ENCODE measurements at places on chromosomes 3 and 15.

DNA sequence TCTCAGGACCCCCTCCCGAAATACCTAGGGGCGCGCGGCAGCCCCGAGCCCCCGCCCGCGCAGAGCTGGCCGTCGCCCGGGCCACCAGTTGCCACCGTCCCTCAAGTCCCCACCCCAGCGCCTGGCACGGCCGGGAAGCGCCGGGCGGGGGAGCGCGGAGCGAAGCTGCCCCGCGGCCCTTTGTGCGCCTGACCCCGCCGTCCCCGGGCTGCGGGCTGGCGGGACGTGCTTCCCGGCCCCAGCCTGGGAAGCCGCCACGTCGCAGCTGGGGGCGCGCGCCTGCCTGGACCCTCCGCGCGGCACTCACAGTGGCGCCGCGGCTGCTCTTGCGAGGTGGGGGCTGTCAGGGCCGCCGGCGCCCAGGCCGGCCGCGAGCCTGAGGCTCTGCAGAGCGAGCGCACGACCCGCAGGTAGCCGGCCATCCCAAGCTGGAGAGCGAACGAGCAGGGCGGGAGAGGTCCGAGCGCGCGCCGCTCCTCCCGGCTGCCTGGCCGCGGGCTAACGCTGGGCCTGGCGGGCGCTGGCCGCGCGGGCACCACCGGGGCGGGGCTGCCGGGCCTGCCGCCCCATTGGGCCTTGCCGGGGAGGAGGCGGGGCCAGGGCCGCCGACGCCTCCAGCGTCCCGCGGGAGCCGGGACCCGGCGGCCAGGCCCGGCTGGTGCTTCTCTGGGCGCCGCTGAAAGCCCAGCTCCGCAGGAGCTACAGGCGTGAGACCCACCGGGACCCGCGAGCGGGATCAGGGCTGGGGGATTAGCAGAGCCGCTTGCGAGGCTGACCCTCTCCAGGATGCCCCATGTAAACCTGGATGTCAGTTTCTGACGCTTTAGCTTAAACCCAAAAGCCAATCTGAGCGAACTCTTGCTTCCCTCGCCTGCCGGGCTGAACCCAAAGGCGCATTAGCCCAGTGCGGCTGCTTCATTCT, at the start of gene IDH2:
Gene IDH2 (minus strand): TSS at position 500 of the 922 bp plus-strand sequence. CDS start 78 bp downstream, at position 422.
- DNase-seq, result peak; percentile 44

GRCh38 chr3:123791417-123791816, 92.7 kb downstream of the MYLK start:
- DNase-seq, result no peak

- no peak for DNase-seq
These were observed 59.2 kb downstream of the CADPS start for GRCh38 chr3:62815981-62816380.

GRCh38 chr15:68503213-68503612, 71.2 kb upstream of the ITGA11 start:
- no peak for DNase-seq

- no peak for DNase-seq
These were observed 196.7 kb upstream of the TPRG1 start for GRCh38 chr3:188974856-188975599.

- no peak for DNase-seq
These were observed 43.7 kb upstream of the PGPEP1L start for GRCh38 chr15:99051308-99051707.

- DNase-seq, result no peak
These were observed 33.3 kb downstream of the CA12 start for GRCh38 chr15:63348392-63348791.

- DNase-seq, result no peak
These were observed 425.9 kb downstream of the EPHA3 start for GRCh38 chr3:89533275-89533674.

- DNase-seq, result no peak
These were observed 21.2 kb downstream of the GABRA5 start for GRCh38 chr15:26887926-26888666.

GRCh38 chr3:150421799-150422548, 13.9 kb downstream of the TSC22D2 start:
- DNase-seq, result no peak

Measured in stimulated activated CD4-positive, alpha-beta T cell treated with anti-CD3 and anti-CD28 coated beads, Interleukin-1b, Interleukin-23, amount 100 ng/mL, for 1 hour (primary cell).